ENCODE measurements at places on chromosomes 6 and 20. TPM values are rescaled to one million over a fixed set of nuclear protein-coding genes. Genes with fewer than 3 reads are reported as not detected.

EYA2 gene
- 2.4 TPM for total RNA-seq

HSPA1L gene
- 5.7 TPM for total RNA-seq

TMC2 gene
- total RNA-seq = 4.5 TPM

SIGLEC1 gene
- total RNA-seq = under 0.01 TPM

TAP2 gene
- 2.4 TPM for total RNA-seq

SLC17A1 gene
- total RNA-seq = not detected

BMP2 gene
- total RNA-seq = 5.7 TPM

MACROD2 gene
- total RNA-seq = 47.7 TPM

TSBP1 gene
- not detected for total RNA-seq

C6orf163 gene
- total RNA-seq = 4.9 TPM

GRCh38 chr6:31651602-31652191 is 764 bp downstream of the BAG6 start:
- DNase-seq = peak; percentile 80

GRCh38 chr6:50610562-50610961 is 102.8 kb upstream of the TFAP2D start:
- no peak for DNase-seq

DNA sequence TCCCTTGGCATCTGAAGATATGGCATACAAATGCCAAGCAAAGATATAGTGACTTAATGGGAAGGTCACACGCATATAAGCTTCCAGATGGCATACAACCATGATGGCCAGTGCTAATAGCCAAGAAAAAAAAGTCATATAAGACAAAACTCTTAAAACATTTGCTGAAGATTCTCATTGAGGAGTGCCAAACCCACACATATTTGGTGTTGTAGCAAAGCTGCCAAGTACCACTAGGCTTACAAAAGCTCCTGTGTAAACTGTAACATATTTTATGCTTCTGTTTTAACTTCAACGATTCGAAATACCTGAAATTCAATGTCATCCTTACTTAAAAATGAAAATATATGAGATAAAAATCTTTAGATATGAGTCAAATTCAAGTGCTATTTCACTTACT is 123.0 kb downstream of the HMGCLL1 start:
- no peak for DNase-seq

- no peak for DNase-seq
Observed at GRCh38 chr6:70337743-70338105, 34.8 kb upstream of the COL9A1 start.

DNA sequence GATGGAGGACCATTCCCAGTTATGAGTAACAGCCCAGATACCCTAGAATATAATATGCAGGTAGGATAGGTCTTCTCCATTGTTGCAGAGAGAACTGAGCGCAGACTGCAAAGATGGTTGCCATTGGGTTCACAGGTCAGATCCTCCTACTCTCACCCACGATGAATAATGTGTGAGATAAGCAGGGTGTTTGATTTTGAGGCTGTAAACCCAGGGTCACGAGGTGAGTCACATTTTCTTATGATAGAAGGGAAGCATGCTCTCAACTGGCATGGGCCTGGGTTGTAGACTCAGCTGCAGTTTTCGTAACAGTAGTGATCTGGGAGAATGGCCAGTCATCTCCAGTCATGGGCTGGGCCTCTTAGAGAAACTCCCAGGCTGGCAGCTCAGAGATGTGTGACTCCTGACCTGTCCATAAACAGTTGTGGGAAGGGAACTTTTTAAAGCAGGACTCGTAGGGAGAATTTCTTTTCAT is 74.2 kb downstream of the CD164 start:
- no peak for DNase-seq

DNA sequence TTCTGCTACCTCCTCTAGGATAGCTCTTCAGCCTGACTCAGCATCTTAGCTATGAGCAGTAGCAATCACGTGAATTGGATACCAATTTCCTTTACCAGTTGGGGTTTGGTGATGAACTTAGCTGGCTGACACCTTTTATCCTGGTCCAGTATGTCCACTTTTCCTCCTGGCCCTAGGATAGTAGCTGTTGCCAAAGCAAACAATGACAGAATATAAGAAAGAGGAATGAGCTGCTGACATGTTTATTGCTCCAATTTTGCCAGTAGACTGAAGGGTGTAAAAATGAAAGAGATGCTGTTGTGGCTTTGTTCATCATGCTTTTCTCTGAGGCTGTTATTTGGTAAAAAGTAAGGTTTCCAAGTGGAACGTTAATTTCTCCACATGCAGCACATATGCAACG is 168.3 kb upstream of the JAG1 start:
- DNase-seq = no peak

DNA sequence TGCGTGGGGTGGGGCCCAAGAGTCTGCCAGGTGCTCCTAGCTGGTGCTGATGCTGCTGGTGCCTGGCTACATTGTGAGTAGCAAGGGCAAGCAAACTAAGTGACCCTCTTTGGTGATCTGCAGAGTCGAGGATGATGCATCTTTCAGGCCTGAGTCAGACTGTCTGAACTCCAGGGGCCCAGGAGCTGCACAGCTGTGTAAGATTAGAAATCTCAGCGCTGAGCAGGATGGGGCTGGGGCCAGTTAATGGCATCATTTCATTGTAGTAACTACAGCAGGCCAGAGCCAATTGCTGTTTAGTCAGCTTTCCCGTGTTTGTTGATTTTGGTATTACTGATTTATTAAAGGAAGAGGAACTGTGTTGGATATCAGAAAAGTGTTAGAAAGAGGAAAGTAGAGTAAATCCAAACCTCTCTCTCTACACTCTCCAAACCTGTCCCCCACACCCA is 365.2 kb downstream of the PAX1 start:
- no peak for DNase-seq

- no peak for DNase-seq
Observed at GRCh38 chr20:44532259-44532980, 10.6 kb upstream of the SERINC3 start.

DNA sequence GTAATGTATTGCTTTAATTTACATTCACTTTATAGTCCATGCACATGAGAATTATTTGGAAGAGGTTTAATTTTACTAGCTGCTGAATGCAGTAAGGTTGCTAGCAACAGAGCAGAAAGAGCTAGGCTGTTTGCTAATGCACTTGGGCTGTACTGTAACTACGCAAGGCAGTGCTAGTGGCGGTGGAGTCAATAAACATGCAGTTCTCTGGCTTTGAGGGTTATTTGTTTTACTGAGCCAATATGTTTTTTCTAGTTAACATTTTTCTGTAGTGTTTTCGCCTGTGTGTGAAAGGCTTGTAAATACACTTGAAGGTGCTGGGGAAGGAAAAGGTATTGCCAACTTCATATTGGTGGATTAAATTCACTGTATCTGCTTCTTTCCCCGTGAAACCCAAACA is 112.8 kb downstream of the BTBD3 start:
- no peak for DNase-seq

All from frontal cortex (tissue), 4 donors.